ENCODE measurements at places on chromosomes 4 and X. TPM values are rescaled to one million over a fixed set of nuclear protein-coding genes. Genes with fewer than 3 reads are reported as not detected.

DNA sequence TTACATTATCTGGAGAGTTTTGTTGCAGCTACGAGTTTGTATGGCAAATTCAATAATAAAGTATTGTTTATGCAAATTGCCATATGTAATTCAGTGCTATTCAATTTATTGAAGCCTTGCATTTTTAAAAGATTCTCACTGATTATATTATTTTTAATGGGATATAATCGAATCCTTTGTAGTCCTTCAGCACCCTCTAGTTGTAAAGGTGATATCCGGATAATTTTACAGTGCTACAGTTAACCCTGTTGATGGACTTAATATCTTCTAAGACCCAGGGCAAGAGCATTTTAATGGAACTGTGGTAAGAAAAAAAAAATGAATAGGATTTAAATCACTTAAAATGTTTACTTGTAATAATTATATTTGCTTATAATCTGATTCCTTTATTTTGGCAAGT is 48.5 kb upstream of the GRIA2 start:
- H3K4me1 ChIP-seq = no peaks in the 10 kb centered on the region
- DNase-seq = no peak

GRCh38 chrX:39848243-39848642 is 249.5 kb downstream of the BCOR start:
- no peak overlapping the region for H3K27ac ChIP-seq
- H3K36me3 ChIP-seq = no peaks in the 10 kb centered on the region
- no peaks in the 10 kb centered on the region for H3K27me3 ChIP-seq
- DNase-seq = no peak
- no peak overlapping the region for H3K4me3 ChIP-seq

GRCh38 chrX:3763111-3763510 is 49.7 kb upstream of the PRKX start:
- H3K4me1 ChIP-seq = no peaks in the 10 kb centered on the region
- H3K27ac ChIP-seq = no peak overlapping the region
- DNase-seq = no peak
- H3K36me3 ChIP-seq = no peaks in the 10 kb centered on the region

GRCh38 chr4:7591409-7592053 is 156.8 kb upstream of the PSAPL1 start:
- no peak for DNase-seq
- H3K27ac ChIP-seq = no peak overlapping the region
- no peak overlapping the region for H3K4me3 ChIP-seq
- H3K36me3 ChIP-seq = no peaks in the 10 kb centered on the region

DNA sequence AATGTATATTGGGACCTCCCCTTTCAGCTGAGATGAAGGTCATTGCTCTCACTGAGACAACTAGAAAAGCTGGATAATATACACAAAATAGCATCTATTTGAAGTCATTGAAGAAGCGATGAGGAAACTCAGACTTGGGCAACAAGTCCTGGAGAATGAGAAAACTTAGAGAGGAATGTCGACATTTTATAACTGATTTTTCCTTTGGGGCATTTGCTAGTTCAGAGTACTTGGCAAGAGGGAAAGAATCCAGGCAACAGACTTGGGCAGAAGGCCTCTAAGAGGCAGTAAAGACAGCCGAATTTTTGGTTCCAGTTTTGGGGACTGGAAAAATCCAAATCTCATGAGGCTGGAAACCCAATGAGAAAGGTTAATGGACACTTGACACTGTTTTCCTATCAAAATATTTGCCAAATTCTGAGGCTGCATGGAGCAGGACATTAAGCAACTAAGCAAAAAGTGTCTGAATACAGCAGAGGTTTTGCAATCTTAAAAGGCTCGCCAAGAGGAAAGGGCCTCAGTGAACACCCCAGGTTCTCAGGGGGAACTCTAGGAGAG is 21.0 kb upstream of the ANXA5 start:
- DNase-seq = no peak
- H3K27me3 ChIP-seq = no peaks in the 10 kb centered on the region
- H3K4me1 ChIP-seq = no peaks in the 10 kb centered on the region
- no peak overlapping the region for H3K27ac ChIP-seq
- no peaks in the 10 kb centered on the region for H3K36me3 ChIP-seq

GRCh38 chr4:24780936-24781495 is 14.4 kb upstream of the SOD3 start:
- H3K27me3 ChIP-seq = no peaks in the 10 kb centered on the region
- no peak overlapping the region for H3K4me3 ChIP-seq
- H3K27ac ChIP-seq = no peak overlapping the region
- DNase-seq = no peak
- H3K36me3 ChIP-seq = no peaks in the 10 kb centered on the region

GRCh38 chr4:111802191-111802590 is 343.1 kb upstream of the FAM241A start:
- no peak overlapping the region for H3K4me3 ChIP-seq
- no peaks in the 10 kb centered on the region for H3K27me3 ChIP-seq
- no peak for DNase-seq
- no peaks in the 10 kb centered on the region for H3K4me1 ChIP-seq
- no peak overlapping the region for H3K27ac ChIP-seq

GRCh38 chr4:62324215-62324614 is 1124.1 kb downstream of the ADGRL3 start:
- DNase-seq = no peak
- no peaks in the 10 kb centered on the region for H3K36me3 ChIP-seq
- no peak overlapping the region for H3K27ac ChIP-seq
- H3K27me3 ChIP-seq = no peaks in the 10 kb centered on the region
- no peaks in the 10 kb centered on the region for H3K4me1 ChIP-seq

DNA sequence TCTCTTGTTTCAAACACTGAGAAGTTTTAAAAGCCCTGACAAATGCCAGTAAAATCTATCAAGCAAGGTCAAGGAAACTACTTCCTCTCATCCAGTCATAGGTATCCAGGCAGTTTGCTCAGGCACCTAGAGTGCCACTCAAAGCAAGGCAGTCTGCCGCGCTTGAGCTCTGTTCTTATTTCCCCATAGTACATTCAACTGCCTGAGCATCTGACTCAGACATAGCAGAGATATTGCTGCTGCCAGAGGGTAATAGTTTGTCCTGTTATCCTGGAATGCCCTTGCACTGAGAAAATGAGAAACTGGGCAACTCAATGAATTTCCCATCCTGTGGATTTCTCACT is 16.1 kb upstream of the ATP8A1 start:
- no peak overlapping the region for H3K4me3 ChIP-seq
- no peak for DNase-seq
- H3K36me3 ChIP-seq = no peaks in the 10 kb centered on the region
- H3K4me1 ChIP-seq = no peaks in the 10 kb centered on the region

- H3K4me3 ChIP-seq = no peak overlapping the region
- no peaks in the 10 kb centered on the region for H3K36me3 ChIP-seq
- no peaks in the 10 kb centered on the region for H3K27me3 ChIP-seq
- H3K4me1 ChIP-seq = peaks cover 27% of the 10 kb centered on the region
Observed at GRCh38 chr4:153513596-153513995, 47.4 kb downstream of the TMEM131L start.

DNA sequence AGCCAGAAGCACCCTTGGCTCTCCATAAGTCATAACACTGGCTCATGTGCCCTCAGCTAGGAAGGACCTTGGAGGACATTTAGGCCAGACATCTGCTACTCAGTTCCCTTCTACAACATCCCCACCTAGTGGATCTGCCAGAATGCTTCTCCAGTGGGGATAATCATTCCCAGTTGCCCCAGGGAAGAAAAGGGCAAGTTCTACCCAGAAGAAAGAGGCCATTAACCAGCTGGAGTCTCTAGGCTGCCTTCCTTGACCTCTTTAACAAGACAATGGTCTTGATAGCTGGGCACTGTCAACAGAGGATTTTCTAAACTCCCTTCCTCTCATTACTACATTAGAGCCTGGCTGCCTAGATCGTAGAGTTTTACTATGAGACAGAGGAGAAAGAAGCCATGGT is 42.0 kb downstream of the LGI2 start:
- no peak for DNase-seq
- H3K4me1 ChIP-seq = no peaks in the 10 kb centered on the region
- no peak overlapping the region for H3K4me3 ChIP-seq
- no peaks in the 10 kb centered on the region for H3K36me3 ChIP-seq

GRCh38 chr4:111404673-111405072 is 740.6 kb upstream of the FAM241A start:
- no peaks in the 10 kb centered on the region for H3K27me3 ChIP-seq
- no peak for DNase-seq
- H3K36me3 ChIP-seq = no peaks in the 10 kb centered on the region
- no peak overlapping the region for H3K4me3 ChIP-seq
- H3K27ac ChIP-seq = no peak overlapping the region
- no peaks in the 10 kb centered on the region for H3K4me1 ChIP-seq

DNA sequence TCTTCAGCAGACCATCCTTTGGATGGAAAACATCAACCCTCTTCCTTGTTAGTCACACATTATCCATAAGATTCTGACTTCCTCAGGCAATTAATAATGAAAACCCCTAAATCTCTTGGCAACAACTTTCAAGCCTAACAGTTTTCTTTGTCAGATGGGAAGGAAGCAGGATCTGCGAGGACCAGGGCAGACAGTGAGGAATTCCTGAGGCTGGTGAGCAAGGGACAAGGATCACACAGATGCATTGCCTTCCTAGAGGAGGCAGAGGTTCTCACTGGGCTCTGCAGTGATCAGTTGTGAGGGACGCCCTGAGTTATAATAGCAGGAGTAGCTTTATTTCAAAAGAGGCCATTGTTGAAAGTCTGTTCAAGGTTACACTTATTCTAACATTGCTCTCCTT is 195.4 kb downstream of the SLIT2 start:
- H3K36me3 ChIP-seq = no peaks in the 10 kb centered on the region
- no peak for DNase-seq
- no peak overlapping the region for H3K27ac ChIP-seq
- no peaks in the 10 kb centered on the region for H3K4me1 ChIP-seq

STIM2 gene
- total RNA-seq = 39.5 TPM

SMIM31 gene
- total RNA-seq = not detected

UGT2B17 gene
- total RNA-seq = not detected

STK32B gene
- 6.4 TPM for total RNA-seq

ANXA3 gene
- 11.8 TPM for total RNA-seq

DNAAF6 gene
- not detected for total RNA-seq

NDP gene
- total RNA-seq = 3.7 TPM

XG gene
- 5.9 TPM for total RNA-seq

PDCL2 gene
- total RNA-seq = not detected

PCYT1B gene
- not detected for total RNA-seq
